ENCODE measurements at places on chromosomes 11 and 22.

GRCh38 chr11:120184946-120185705, 25.7 kb upstream of the OAF start:
- no peak for DNase-seq

DNA sequence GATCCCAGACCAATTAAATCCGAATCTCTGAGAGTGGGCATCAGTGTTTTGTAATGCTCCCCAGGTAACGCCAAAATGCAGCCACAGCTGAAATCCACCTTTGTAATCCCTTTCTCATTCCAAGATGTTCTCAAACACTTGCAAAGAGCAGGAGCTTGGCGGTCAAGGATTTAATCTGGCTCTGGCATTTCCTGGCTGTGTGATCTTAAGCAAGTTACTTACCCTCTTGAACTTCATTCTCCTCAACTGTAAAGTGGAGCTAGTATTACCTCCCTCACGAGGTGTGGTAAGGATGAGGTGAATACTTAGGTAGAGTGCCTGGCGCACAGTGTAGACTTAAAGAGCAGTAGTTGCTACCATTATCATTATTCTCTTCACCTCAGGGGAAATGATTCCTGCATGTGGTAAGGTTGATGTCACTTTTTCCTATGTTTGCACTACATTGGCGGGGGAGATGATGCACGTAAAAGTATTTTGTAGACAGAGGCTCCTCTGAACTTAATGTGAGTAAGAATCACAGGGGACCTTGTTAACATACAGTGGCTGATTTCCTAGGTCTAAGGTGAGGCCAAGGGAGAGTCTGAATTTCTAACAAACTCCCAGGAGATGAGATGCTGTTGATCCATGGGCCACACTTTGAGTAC, 210.4 kb upstream of the PITPNB start:
- no peak for DNase-seq

GRCh38 chr11:100820621-100821020, 133.5 kb downstream of the ARHGAP42 start:
- no peak for DNase-seq

- DNase-seq: no peak
Observed at GRCh38 chr11:2305788-2306451, 4.1 kb downstream of the TSPAN32 start.

- no peak for DNase-seq
Observed at GRCh38 chr11:13297917-13298356, 20.3 kb downstream of the BMAL1 start.

DNA sequence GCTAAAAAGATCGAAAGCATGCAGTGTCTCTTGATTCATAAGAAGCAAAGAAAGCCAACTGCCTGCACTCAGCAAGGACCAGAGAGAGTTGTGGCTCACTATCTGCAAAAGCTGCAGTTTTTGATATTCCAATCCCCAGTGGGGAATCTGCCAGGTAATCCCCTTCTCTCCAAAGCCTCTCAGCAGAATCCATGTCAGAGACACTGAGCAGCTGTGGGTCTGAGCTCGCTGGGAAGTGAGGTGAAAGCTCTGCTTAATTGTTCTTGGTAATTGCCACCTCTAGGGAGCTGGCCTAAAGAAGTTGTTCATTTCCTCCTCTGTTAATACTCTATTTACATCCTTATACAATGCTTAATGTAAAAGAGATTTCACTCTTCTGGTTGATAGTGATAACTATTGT, 261.3 kb upstream of the LRRC4C start:
- DNase-seq: no peak

DNA sequence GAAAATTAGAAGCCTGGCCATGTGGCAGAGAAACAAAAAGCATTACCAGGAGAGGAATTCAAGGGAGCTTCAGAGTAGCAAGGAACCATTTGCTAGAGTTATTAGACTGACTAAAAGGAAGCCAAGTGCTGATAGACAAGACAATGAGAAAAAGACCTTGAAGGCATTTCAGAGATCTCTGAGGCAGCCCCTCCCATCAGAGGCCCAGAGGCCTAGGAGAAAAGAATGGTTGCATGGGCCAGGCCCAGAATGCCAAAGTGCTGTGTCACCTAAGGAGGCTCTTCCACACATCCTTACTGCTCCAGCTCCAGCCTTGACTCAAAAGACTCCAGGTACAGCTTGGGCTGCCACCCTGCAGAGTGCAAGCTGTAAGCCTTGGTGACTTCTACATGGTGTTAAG, 61.8 kb upstream of the POU2AF2 start:
- DNase-seq: no peak

- no peak for DNase-seq
Observed at GRCh38 chr22:24337894-24338645, 67.4 kb downstream of the SPECC1L start.
